NCI-H446 (cell line): ENCODE measurements at places on chromosomes 5 and 9.
A peak's percentile ranks its signal among the peaks of the same experiment; 100 is the strongest.

DNA sequence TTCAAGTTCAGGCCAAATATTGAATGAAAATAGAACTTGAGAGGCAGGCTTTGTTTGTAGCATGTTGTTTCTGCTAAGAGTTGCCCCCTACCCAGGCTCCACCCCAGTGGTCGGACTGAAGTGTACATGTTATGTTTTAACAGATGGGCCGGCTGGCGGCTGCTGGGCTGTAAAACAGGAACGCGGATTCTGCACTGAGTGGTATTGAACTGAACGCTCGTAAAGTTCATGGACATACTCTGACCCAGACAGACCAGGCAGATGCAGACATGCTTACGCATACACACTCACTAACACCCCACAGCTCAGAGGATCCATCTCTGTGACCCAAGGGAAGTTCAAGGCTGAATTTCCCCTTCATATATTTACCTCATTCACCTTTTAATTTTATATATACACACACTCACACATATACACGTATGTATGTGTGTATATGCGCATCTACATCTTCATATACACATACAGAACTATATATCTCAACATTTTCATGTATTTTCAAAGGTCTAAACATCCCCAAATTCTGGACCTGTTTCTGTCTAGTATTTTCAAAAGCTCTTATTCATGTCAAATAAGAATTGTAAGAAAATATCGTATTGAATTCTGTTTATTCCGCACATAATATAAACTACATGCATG is 1.4 kb downstream of the MARCHF3 start:
- no peak for DNase-seq

DNA sequence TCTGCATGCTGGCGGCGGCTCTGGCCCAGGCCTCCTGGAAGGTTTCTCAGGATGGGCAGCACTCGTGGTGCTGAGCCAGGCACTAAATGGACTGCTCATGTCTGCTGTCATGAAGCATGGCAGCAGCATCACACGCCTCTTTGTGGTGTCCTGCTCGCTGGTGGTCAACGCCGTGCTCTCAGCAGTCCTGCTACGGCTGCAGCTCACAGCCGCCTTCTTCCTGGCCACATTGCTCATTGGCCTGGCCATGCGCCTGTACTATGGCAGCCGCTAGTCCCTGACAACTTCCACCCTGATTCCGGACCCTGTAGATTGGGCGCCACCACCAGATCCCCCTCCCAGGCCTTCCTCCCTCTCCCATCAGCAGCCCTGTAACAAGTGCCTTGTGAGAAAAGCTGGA is 3.2 kb downstream of the SLC35A4 start:
- no peak for DNase-seq

- DNase-seq = no peak
Observed at GRCh38 chr9:2972475-2972874, 128.6 kb upstream of the PUM3 start.

DNA sequence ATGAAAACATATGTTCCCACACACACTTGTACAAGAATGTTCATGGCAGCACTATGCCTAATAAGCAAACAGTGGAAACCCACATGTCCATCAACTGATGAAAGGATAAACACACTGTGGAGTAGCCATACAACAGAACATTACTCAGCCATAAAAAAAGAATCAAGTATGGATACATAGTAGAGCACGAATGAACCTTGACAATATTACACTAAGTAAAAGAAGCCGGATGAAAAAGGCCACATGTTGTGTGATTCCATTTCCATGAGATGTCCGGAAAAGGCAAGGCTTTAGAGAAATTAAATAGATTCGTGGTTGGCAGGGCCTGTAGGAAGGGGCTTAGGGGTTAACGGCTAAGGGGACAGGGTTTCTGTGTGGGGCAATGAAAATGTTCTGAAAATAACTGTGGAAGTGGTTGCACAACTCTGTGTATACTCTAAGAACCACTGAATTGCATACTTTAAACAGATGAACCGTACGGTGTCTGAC is 51.4 kb downstream of the COL23A1 start:
- no peak for DNase-seq

- no peak for DNase-seq
Observed at GRCh38 chr5:7207979-7208378, 188.0 kb upstream of the ADCY2 start.

DNA sequence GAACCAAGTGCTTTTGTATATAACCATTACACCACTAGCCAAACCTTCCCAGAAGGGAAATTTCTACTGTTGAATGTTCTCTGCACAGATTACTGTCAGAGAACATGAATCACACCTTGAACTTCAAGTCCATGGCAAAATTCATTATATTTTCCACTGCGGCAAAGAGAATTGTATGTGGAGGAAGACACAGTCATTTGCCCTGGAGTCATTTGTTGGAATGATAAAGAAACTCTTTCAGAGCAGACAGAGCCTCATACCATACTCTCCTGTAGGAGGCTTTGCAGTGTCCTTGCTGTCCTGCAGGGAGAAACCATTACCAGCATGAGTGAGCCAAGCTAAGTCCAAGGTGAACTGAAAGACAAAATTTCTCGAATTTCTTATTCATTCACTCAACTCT is 369.0 kb downstream of the ARHGEF28 start:
- DNase-seq = no peak

GRCh38 chr9:134605966-134606357 is 35.6 kb upstream of the COL5A1 start:
- no peak for DNase-seq

DNA sequence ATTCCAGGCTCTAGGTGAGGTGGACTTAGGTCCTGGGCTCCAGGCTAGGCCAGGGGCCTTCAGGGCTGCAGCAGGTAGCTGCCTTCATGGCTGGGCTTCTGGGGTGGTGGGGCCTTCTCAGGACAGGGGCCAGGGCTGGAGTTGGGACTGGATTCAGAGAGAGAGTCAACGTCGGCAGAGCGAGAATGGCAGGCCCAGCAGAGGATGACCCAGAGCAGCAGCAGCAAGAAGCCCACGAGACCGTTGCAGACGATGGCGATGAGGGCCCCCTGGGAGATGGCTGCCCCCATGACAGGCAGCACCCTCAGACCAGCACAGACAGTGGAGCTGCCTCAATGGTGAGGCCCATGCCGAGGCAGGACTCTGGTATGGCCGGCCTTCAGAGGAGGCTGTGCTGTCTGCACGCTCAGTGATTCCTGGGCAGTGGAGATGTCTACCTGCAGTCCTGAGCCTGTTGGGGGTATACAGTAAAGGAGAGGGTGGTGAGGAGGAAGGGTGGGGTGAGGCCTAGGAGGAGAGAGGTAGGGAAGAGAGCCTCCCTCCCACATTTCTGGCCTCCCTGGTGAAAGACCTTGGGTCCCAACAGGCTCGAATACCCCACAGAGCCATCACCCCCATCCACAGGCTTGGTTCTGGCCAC is 1.3 kb downstream of the ENHO start:
- no peak for DNase-seq

- no peak for DNase-seq
Observed at GRCh38 chr9:129867136-129868022, 32.1 kb downstream of the USP20 start.

GRCh38 chr5:54867310-54867944 is 118.0 kb downstream of the ESM1 start:
- DNase-seq = peak; percentile 66

- DNase-seq = no peak
Observed at GRCh38 chr9:14170973-14171596, 142.9 kb downstream of the NFIB start.

GRCh38 chr5:176541338-176542134 is 4.3 kb upstream of the RNF44 start:
- DNase-seq = no peak

DNA sequence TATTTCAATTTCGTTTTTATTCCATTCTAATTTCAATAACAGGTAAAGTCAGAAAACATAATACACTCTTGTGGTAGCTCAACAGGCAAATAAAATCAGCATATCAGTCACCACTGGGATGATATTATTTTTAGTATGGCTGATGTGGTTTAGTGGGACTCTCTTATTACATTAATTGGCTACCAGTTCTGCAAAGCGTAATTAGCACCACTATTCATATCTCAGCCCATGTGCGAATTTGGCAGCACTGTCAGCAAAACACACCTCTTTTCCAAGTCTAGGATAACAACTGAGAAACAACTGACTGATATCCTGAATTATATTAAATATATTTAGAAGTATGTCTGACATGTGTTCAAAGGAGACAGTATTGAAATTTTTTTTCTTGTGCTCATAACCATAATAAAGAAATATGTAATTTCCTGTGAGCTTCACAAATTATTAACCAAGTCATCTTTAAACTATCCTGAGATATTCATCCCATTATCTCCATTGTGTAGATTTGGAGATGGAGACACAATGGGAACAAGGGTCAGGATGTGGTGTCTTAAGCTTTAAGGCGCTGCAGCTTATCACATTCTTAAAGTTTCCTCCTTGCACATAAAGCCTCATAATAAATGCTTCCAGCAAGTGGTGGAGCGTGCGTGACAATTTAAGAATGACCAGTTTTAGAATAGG is 212.4 kb downstream of the TLE1 start:
- DNase-seq = no peak

DNA sequence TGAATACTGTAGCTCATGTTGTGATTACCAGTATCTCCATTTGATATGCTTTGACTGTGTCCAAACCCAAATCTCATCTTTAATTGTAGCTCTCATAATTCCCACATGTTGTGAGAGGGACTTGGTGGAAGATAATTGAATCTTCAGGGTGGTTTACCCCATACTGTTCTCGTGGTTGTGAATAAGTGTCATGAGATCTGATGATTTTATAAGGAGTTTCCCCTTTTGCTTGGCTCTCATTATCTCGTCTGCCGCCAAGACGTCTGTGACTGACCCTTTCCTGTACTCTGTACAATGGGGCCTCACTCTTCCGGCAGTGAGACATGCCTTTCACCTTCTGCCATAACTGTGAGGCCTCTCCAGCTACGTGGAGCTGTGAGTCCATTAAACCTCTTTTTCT is 59.3 kb downstream of the TRIO start:
- no peak for DNase-seq

- DNase-seq = no peak
Observed at GRCh38 chr5:1541702-1542400, 18.1 kb upstream of the LPCAT1 start.

DNA sequence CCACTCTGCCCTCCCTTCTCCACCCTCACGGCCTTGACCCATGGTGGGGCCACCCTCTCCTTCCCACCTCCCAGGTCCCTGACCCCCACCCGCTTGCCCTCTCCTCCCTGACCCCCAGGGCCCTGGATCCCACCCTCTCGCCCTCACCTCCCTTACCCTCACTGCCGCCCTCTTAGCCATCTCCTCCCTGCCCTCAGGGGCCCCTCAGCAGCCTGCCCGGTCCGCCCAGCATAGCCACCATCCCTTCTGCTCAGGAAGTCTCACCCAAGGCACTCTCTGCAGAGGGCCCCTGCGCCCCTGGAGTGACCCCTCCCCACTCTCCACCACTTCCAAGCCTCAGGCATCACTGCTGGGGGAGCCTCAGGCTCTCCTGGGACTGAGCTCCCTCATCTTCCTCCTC is 66.3 kb downstream of the MRPL36 start:
- DNase-seq = no peak

GRCh38 chr5:123344816-123345426 is 78.3 kb downstream of the CEP120 start:
- DNase-seq = no peak

GRCh38 chr5:139399501-139400121 is 4.3 kb downstream of the SPATA24 start:
- DNase-seq = no peak

DNA sequence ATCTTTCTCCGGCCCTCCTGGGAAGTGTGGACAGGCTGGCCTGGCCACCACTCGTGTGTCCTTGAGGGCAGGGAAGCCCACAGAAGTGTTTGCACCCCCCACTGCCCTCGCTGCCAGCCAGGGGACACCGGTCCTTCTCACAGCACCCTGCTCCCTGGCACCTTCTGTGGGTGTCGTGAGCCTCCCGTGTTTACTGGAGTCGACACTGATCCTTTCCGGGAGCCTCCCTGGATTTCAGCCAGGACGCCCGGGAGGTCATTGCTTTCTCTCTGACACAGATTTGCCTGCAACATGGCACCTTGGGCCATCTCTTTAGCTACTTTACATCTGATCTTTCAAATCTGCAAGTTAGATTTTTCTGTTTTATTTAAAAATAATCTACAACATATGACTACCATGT is 120.4 kb upstream of the CACNA1B start:
- DNase-seq = no peak

- no peak for DNase-seq
Observed at GRCh38 chr5:128857076-128857677, 108.1 kb upstream of the SLC27A6 start.

DNA sequence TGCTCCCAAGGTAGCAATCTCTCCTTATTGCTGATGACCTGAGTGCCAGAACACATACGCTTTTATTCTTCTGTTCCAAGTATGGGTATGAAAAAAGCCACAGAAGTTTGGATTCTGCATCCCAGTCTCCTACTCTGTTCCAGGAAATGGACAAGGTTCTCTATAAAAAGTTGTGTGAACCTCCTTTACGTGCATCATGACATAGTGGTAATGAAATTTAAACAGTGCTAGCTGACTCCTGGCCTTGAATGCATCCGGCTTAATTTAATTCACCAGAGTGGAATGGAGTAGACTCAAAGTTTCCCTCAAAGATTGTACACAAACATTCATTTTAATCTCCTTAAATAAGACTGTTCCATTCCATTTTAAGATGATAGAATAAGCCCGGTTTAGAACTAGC is 68.9 kb downstream of the LURAP1L start:
- no peak for DNase-seq

DNA sequence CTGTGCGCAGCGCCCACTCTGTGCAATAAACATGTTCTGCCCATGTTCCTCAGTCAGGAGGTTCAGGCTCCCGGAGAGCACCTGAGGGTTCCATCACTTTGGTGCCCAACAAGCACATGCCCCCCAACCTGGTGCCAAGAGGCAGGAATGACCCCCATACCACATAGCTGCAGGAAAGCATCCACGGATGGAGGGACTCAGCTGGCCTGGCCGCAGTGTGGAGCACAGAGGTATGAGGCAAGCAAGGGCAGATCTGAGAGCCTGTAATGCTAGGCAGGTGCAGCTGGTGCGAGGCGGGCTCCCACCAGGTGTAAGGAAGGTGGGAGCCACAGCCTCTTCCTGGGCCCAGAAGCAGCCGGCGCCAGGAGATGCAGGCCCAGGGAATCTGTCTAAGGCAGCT is 4.3 kb upstream of the MRNIP start:
- no peak for DNase-seq

DNA sequence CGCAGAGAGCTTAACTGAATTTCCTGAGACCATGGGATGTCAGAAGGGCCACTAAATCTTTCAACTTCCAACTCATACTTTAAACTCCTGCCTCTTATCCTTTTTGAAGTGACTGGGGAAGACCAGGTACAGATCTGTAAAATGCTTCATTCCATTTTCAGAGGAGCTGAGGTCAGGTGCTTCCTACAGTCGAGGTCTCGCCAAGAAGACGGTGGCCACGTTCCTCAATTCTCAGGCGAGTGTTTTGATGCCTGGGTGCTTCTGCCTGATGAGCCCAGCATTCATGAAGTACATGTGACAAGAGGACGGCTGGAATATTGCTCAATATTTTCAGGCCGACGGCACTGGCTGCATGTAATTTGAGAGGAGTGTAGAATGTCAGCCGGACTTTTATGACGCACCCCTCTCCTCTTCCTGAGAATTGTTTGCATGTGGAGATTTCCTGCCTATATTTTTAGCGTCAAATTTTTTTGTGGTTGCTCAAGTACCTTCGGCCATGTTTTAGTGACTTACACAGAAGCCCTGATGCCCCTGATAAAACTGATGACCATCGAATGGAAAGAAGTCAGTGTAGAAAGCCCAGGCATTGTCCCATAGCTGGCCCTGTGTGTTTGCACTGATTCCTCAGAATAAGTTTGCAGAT is 38.8 kb upstream of the GLRX start:
- no peak for DNase-seq

GRCh38 chr9:91517801-91518200 is 94.2 kb upstream of the NFIL3 start:
- DNase-seq = no peak
